ENCODE measurements at places on chromosomes 2 and 18.
A peak's percentile ranks its signal among the peaks of the same experiment; 100 is the strongest.

DNA sequence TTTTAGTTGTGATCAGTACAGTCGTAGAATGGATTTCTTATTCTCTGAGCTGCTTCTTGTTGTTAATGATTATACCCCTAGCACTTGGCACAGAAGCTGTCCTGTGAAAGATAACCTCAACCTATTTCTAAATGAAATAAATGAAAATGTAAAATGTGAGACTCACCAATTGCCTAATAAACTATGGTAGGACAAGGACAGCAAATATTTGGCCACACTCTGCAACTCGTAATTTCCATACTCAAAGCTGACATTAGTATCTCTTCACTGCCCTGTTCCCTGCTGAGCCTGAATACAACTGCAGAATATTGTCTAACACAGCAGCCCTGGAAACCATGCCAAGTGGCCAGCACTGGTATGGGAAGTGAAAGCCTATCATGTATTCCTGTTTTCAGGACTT, 34.5 kb downstream of the TMEM182 start:
- DNase-seq = no peak

- no peak for DNase-seq
Measured at GRCh38 chr2:101168706-101169105, 17.5 kb upstream of the TBC1D8 start.

DNA sequence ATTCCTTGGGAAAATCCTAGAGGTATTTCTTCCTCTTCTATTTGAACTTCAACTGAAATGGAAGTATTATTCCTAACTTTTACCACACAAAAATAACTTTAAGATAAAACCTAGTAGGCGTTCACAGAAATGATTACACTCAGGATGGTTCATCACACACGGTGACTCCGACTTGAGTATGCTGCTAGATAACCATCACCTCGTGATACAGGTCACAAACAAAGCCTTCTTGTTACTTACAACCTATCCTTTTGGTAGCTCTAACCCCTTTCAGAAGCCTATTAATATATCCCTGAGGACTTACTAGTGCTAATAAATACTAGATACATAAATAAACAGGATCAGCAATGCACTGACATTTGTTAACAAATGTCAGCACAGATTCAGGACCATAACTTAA, 101.0 kb upstream of the DNER start:
- peak; percentile 14 for DNase-seq

- DNase-seq = peak; percentile 92
Measured at GRCh38 chr2:171999604-172000469, at the start of gene METAP1D. Gene METAP1D, plus strand, starts transcription at chr2:171999953. Its CDS starts 17 bp downstream, at chr2:171999970.

DNA sequence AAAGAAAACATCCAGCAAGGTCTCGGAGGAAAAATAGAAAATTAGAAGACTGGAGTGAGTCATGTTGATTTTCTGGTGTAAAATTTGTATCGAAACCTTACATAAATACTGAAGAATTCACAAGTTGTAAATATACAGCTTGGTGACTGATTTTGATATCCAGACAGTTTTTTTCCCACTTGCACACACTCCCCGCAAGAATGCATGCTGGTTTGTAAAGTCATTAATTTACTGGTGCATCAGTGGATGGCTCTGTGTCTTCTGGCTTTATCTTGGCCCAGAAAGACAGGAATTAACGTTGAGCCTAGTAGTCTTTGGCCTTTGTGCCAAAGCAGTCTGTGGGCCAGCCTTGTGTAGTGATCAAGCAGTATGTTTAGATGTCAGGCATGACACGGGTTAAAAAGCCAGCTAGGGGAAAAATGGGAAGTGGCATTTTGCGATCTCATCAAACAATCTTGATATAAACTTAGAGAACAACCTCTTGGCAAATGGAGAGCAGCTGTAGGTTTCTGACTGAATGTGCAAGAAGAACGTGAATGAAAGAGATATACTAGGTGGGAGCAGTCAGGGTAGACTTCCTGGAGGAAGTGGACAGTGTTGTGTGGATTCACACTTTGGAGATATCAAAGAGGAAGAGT, 22.7 kb upstream of the CASP8 start:
- no peak for DNase-seq

DNA sequence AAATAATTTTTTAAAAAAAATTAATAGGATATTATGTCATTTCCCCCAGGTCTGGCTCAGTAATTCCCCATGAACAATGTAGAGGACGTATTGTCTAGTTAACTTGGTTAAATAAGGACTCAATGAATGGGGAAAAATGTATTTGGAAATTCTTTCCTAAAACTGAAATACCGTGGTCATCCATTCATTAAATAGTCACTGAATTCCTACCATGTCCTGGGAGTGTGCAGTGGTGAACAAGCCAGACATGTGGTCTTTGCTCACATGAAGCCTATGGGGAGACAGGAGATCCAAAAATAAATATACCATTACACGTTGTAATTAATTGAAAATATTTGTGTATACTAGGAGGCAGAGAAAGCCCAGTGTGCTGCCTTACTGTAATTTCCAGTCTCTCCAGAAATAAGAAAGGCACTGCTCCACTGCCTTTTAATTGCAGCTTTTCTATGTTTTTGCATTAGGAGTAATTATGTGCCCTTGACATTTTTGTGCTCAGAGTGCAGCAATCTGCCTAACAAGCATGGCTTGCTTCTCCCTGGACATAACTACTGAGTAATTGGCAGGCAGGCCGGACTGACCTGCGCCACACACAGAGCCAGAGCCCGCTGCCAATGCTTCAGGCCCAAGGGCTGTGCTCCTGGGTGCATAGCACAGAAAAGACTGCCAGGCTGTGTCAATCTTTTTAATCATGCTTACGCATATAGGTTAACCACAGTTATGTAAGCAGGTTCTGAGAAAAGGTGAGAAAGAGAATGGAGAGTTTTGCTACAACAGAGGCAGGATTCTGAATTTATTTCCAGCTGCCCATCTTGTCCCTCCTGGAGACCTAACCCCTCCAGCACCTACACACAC, 22.2 kb upstream of the TTC39C start:
- peak; percentile 30 for DNase-seq

- peak; percentile 33 for DNase-seq
Measured at GRCh38 chr2:15588329-15588919, 3.2 kb upstream of the DDX1 start.

DNA sequence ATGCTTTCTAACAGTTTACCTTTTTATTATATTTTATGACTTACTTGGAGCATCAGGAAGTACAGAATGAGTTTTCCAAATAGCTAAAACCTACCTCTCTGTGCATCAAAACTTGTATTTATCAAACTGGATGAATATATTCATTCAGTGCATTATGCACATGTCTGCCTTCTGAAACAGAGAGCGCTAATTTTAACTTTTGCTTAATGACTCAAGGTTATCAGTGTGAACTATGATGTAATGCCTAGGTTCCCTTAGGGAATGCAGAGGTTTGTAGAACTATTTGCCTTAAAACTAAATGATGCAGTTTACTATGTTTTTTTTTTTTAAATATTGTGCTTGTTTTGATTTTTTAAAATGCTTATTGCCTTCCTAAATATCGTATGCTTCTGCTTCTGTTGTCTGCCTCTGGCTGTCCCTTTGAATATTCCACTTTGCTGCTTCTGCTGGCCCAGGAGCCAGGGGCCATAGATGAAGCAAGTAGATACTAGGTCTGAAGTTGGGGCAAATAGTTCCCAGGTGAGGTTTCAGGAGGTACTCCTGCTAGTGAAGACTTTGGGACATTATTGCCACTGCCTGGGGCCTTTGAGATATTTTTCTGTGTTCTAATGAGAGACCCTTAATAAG, 16.5 kb downstream of the TMEM178A start:
- no peak for DNase-seq

DNA sequence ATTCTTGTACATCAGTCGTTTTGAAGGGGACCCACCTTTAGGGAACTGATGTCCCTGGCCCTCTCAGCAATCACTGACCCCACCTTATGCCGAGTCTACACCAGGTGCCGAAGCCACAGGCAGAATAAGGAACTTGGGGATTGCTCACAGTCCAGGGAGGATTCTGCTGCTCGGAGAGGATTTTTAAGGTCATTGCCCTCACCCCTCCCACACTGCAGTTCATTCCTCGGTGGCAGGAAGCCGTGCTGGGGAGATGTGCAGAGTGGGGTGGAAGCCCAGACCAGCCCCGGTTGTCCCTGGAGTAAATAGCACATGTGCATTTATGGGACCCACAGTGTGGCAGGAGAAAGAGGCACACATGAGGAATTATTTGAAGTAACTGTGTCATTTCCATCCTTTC, 50.4 kb downstream of the PLB1 start:
- no peak for DNase-seq

DNA sequence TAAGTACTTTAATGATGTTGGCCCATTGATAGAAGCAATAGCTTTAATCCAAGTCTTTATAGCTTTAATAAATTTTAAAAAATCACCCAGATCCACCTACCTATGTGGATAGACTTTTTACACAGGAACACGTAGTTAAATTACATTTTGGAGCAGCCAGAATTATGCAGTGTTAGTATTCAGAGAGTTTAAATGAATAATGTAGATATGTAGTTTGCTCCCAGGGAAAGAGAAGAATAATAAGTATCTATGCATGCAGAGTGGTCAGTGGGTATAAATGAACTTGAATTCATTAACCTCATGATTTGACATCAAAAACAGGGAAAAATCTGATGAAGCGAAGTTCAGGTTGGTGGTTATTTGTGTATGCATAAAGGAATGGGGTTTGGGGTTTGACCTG, 146.3 kb downstream of the CERS6 start:
- no peak for DNase-seq

DNA sequence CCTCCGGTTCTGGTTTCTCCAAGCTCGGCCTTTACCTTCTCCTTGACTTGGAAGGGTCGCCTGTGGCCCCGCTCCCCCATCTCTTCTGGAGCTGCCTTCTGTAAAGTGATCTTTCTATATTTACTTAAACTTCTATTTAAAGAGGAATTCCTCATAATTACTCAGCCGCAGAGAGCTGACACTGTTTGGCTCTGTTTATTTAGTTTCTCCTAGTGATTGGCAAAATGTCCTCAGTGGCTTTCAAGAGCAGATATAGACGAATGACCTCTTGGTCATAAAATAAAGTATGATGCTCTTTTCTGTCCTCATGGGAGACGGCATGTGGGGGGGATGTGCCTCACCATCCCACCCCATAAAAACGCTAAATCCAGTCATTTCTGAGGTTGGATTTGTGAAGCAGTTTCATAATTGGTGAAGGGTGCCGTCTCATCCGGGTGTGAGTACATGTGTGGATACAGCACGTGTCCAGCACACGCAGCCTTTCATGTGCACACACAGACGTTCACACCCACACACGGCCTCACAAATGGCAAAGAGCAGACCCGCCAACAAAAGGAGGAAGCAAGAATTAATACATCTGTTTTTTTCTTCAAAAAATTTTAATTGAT, 43.4 kb upstream of the SMAD7 start:
- DNase-seq = peak; percentile 81

GRCh38 chr2:188599140-188599539, 307.5 kb downstream of the GULP1 start:
- peak; percentile 53 for DNase-seq

- peak; percentile 85 for DNase-seq
Measured at GRCh38 chr2:120398051-120398995, 52.4 kb downstream of the INHBB start.

DNA sequence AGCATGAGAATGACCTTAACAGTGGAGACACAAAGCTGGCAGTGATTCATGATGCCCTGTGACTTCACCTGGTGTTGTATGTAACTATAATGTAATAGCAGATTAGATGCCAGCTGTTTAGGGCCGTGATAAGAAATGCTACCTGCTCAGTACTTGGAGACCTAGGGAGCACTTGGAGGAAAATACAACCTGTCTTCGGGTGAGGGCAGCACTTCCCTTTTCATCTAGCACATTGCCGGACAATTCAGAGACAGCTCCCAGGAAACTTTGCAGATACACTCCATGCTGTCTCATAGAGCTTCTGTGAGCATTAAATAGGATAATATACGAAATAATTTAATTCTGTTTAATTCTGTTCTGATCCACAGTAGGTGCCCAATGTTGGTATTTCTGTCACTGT, 668.5 kb downstream of the TSN start:
- DNase-seq = no peak

DNA sequence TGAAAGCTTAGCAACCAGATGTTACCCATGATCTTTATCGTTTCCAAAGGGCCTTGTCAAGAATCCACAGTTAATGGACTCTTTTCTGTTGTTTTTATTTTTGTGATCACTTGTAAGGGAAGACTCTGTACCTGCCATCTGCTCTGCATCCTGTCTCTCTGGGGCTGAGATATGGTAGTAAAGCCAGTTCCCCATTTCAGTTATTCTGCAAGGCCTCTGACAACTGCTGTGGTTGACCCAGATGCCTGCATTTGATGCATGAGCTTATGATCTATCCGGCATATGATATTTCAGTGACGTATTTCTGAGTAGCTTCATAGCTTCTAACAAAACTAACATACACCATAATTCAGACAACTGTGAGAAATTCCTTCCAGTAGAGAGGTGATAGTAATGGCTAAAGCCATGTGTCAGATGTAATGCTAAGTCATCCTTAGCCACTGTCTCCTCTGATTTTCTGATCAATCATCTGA, 105.1 kb downstream of the TPO start:
- no peak for DNase-seq

DNA sequence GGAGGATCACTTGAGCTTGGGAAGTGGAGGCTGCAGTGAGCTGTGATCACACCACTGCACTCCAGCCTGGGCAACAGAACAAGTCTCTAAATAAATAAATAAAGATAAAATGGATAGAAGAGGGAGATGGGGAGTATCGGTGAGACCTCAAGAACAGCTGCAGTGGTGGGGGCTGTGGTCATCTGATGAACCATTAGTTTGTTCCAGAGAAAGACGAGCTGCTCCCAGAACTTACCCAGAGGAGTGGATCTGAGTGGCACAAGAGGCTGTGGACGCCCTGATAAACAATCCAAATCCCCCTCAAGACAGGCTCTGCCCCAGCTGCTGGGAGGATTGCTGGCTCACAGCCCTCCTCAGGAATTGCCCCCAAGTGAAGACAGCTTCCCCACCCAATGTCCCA, 26.7 kb downstream of the TMEM127 start:
- no peak for DNase-seq

GRCh38 chr2:108145557-108146326, 94.0 kb upstream of the SULT1C3 start:
- DNase-seq = no peak

DNA sequence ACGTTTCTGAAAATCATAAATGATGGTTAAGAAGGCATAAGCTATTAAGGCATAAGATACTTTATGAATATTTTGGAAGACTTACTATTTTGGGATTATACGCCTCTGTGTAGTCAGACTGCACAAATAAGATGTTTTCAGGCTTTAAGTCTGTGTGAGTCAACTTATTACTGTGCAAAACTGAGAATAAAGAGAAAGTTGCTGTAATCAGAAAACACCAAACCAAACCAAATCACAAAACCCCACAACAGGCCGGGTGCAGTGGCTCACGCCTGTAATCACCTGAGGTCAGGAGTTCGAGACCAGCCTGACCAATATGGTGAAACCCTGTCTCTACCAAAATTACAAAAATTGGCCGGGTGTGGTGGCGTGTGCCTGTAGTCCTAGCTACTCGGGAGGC, 7.7 kb downstream of the CLK1 start:
- DNase-seq = no peak

DNA sequence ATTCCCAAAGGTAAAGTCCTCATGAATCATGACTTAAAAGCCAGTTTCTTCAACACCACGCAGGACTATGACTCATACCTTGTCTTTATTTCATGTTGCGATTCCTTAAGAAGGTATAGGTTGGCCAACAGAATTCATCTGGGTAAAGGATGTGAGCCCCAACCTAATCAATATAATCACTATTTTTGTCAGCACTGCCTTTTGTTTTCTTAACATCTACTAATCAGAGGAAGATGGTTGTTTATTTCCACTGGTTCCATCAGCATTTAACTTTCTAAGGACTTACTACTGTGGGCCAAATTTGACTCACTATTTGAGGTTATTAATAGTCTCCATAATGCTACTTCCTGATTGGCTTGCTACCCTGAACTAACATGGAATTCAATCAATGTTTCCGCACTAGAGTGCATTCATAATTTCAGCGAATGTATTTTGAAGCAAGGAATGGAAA, 78.6 kb downstream of the SCG2 start:
- DNase-seq = no peak
